ENCODE measurements at places on chromosomes 2 and 18.

DNA sequence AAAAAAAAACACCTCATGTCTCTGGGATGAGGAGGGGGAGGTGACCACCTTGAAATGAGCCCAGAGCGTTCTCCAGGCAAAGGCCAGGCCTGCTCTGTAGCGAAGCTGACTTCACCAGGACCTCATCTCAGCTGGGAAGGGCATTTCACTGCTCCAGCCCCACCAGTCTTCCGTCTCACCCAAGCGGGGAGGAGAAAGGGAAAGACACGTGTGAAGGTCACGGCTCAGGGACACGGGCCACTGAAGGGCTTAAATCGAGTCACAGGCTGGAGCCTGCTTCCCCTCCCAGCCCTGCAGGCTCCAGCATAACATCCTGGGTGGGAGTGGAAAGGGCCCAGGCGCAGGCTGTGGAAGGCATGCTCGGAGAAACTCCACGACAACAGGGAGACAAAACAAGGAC lies 18.1 kb downstream of the THAP4 start:
- no peak for DNase-seq

- DNase-seq, result no peak
Observed at GRCh38 chr2:107817378-107817777, 9.3 kb upstream of the RGPD4 start.

- no peak for DNase-seq
Observed at GRCh38 chr2:120451334-120451733, 105.4 kb downstream of the INHBB start.

GRCh38 chr2:3284657-3285630 lies 92.7 kb downstream of the EIPR1 start:
- no peak for DNase-seq

DNA sequence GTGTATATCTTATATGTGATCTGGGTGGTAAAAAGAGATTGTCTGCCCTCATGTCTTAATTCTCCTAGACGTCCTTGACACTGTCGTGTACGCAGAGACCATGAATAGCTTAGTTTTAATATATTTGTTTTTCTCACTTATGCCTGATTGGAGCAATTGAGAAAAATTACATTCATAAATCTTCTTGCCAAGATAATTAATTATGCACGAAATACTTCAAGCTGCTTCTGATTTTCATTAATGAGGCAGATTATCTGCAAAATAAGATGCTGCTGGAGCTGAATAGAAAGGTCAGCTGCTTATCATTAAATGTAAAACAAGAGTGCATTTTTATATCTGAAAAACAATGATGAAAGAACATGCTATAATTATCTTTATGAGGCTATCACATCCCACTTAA lies 95.9 kb downstream of the CCDC141 start:
- no peak for DNase-seq

GRCh38 chr2:171652416-171652785 lies 34.9 kb upstream of the DYNC1I2 start:
- DNase-seq, result no peak

- no peak for DNase-seq
Observed at GRCh38 chr2:235265348-235265965, 228.4 kb upstream of the AGAP1 start.

DNA sequence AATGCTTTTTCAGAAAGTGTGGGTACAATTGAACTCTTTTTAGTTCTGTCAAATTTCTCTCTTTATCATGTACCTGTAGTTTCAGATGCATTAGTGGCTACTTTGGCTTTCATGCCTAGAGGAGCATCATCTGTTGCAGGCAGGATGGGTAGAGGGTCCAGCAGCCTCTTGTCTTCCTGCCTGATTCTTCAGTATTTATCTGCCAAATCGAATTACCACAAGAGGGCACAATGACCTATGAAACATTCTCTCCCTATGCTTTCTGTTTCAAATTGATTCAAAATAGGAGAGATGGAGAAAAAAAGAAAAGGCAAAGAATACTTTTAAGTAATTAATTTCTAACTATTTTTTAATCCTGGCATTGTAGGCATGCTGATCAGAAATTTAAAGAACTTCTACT lies 477.2 kb downstream of the TRIB2 start:
- no peak for DNase-seq

DNA sequence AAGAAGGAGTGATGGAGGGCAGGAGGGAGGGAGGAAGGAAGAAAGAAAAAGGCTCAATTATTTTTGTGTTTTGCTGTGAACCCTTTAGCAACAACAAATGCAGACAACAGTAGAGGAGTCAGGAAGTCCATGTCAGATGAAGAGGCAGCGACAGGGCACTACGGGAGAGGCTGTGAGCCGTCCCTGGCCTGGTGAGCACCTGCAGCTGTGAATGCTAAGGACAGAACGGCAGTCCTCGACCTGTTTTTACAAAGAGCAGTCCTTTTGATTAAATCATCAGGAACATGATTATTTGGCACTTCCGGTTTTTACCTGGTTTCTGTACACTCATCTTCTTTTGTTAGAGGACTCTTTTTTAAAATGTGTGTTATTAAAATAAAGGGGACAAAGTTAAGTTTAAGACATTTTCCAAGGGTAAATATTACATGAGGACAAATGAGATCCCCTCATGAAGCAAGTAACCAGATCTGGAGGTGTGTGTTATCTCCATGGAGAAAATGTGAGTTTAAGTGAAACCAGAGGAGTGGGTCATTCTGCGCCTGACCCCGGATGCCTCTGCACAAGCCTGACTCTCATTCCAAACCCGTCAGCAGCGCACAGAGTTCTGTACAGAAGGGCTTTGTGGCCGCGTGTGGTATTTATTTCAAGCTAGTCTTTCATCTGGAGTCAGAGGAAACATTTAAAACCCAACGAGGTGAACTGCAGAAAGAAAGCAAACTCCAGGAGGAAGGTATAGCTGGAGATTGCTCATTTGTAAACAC lies 492.5 kb downstream of the SOX11 start:
- no peak for DNase-seq

DNA sequence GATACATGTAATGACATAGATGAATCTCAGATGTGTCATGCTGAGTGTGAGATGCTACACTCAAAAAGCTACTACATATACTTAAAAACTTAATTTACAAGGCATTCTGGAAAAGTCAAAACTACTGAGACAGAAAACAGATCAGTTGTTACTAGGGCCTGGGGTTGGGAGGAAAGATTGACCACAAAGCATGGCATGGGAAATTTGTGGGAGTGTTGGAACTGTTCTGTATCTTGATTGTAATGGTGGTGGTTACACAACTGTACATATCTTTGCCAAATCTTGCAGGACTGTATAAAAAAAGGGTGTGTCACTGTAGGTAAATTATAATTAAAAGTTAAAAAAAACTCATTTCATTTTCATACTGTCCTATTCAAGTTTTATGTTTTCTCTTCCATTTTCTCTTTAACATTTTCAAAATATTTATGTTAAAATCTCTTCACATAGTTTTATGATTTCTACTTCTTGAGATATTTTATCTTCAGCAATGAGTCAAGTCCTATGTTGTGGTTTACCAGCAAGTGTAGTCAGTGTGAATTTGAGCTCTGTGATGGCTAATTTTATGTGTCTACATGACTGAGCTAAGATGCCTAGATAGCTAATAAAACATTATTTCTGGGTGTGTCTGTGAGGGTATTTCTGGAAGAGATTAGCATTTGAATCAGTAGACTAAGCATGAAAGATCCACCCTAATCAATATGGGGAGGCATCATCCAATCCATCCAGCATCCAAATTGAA lies 58.6 kb upstream of the VRK2 start:
- no peak for DNase-seq

GRCh38 chr2:36427790-36428243 lies 72.2 kb downstream of the CRIM1 start:
- no peak for DNase-seq

GRCh38 chr2:207183506-207183905 lies 17.8 kb upstream of the KLF7 start:
- no peak for DNase-seq

GRCh38 chr2:232626584-232626983 lies 6.8 kb upstream of the EFHD1 start:
- DNase-seq, result no peak

- no peak for DNase-seq
Observed at GRCh38 chr2:227191367-227191766, 26.9 kb downstream of the COL4A3 start.

GRCh38 chr2:760001-760400 lies 82.8 kb upstream of the TMEM18 start:
- no peak for DNase-seq

DNA sequence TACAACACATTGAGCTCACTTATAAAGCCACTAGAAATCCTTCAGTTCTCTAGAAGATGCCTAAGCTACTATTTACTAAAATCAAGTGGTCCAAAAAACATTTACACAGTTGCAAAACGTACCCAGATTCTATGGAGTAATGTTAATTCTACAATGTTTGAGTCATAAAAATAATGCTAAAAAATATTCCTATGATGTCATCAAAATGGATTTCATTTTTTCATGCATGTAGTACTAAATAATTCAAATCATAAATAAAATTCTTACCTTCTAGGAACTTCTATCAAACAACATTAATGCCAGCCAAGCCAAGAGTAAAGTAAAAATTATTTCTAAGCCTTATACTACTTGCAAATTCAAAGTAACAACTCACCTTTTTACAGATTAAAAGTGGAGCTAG lies 168.9 kb upstream of the EPC2 start:
- no peak for DNase-seq

- DNase-seq, result peak; percentile 90
Observed at GRCh38 chr2:234292205-234292961, 204.5 kb downstream of the ARL4C start.

DNA sequence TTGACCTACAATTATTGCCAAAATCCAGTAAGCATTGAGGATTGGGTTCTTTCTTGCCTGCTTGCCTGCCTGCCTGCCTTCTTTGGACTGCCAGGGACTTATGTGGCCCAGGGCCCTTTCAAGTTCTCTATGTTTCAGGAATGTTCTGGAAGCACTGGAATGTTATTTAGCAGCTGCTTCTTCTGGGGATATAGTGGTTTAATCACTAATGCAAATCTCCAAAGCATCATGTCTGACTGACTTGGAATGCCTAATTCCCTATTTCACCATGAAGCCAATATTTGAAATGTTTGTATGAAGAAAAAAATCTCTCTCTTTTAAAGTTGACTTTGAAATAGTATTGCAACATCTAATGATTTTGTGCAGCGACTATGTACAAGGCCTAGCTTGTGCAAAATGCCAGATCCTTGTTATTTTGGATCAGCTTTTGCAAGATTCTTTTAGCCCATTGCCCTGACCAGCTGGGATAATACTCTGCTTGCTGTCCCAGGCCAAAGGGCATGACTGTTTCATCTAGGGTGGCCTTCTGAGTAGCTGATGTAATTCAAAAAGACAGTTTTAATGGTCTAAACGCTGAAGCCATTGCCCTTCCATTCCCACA lies 204.6 kb downstream of the RND3 start:
- no peak for DNase-seq
